ENCODE measurements at places on chromosomes 5 and 9. TPM values are rescaled to one million over a fixed set of nuclear protein-coding genes. Genes with fewer than 3 reads are reported as not detected.

- no peaks in the 10 kb centered on the region for H3K27me3 ChIP-seq
- DNase-seq, result no peak
- H3K4me3 ChIP-seq, result no peak overlapping the region
- H3K27ac ChIP-seq, result no peak overlapping the region
- H3K4me1 ChIP-seq, result peaks cover 5% of the 10 kb centered on the region
These were observed 281.9 kb upstream of the NMUR2 start for GRCh38 chr5:152686931-152687330.

DNA sequence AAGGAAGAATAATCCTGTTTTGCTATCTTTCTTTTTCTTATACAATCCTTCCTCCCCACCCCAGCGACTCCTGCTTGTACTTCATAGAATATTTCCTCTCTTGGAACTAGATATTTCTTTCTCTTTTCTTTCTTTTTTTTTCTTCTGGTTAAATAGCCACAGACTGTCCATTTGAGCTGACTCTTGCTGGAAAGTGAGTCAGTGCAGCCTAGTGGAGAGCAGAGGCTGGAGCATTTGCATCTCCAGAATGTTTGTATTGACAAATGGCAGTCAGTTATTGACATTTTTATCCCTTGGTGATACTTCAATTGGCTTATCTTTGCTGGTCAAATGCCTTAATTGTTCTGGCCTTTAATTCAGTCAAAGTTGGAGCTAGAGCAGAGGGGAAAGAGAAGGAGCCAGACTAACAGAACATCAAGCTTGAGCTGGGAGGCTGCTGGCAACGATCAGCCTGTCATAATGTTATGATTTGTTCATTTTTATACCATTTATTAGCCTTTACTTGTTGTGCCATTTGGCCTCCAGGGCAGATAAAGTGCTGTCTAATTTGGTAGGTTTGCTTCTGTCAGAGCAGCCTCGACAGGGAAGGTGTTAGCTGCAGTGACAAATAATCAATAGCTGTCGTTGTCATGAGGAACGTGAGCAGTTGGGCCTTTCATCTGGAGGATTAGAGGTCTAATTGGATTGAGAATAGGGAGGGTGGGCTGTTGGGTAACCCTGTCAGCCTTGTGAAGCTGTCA lies 69.0 kb downstream of the INVS start:
- H3K27ac ChIP-seq, result no peak overlapping the region
- no peak overlapping the region for H3K4me3 ChIP-seq
- no peaks in the 10 kb centered on the region for H3K36me3 ChIP-seq
- no peak for DNase-seq
- H3K4me1 ChIP-seq, result no peaks in the 10 kb centered on the region

GRCh38 chr9:113398796-113399195 lies 2.3 kb downstream of the ALAD start:
- H3K36me3 ChIP-seq, result no peaks in the 10 kb centered on the region
- no peak overlapping the region for H3K27ac ChIP-seq
- H3K27me3 ChIP-seq, result no peaks in the 10 kb centered on the region
- peaks cover 22% of the 10 kb centered on the region for H3K4me1 ChIP-seq

GRCh38 chr5:1392801-1393565 lies 48.1 kb upstream of the CLPTM1L start:
- H3K27ac ChIP-seq, result no peak overlapping the region
- no peak overlapping the region for H3K4me3 ChIP-seq
- H3K36me3 ChIP-seq, result no peaks in the 10 kb centered on the region
- H3K27me3 ChIP-seq, result peaks cover 8% of the 10 kb centered on the region

GAS1 gene
- 107 TPM for total RNA-seq

SPINK4 gene
- total RNA-seq, result not detected

FOXD1 gene
- 17.0 TPM for total RNA-seq

GFM2 gene
- 23.0 TPM for total RNA-seq
